Stimulated activated CD8-positive, alpha-beta memory T cell treated with anti-CD3 and anti-CD28 coated beads, Interleukin-7, amount 100 ng/mL, for 1 hour (primary cell): ENCODE measurements at places on chromosomes 3 and 15.

DNA sequence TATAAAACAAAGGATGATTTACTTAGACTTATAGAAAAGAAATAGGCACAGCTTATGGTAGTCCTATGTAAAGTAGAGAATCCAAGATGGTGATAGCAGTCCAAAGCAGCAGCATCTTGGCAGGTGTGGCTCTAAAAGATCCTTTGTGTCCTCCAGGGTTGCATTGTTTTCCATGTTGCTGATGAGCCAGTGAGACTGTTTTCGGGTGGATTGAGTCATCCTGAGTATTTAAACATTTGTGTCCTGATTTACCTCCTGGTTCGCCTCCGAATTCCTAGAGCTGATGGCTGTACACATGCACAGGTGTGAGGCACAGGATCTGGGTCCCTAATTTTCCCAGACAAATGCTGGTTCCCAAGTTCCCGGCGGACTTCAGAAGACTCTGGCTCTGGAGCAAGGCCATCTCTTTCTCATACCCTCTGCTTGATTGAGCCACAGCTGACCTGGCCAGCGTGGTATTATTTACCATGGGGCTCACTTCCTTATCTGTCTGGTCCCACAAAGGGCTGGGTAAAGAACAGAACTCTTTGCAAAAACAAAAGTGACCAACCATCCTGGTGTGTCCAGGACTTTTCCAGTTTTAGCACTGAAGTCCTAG lies 51.0 kb downstream of the ARNT2 start:
- DNase-seq: no peak

DNA sequence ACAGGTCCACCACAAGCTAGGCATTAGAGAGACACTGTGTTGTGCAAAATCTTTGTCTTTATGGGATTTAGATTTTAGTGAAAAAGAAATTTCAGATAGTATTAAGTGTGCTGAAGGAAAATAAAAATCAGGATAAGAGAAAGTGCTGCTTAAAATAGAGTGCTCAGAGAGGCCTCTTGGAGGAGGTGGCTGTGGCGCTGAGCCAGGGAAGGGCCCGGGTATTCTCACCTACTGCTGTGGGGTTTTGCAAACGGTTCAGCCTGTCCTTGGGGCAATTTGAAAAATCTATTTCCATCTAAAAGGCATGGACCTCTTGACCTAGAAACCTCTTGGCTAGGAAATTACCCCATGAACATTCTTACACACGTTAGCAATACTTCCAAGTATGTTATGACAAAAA lies 267.7 kb downstream of the TJP1 start:
- DNase-seq: no peak

- no peak for DNase-seq
Measured at GRCh38 chr3:171765511-171765887, 44.8 kb downstream of the PLD1 start.

- no peak for DNase-seq
Measured at GRCh38 chr3:177426106-177426877, 229.0 kb upstream of the TBL1XR1 start.
